Activated naive CD8-positive, alpha-beta T cell treated with anti-CD3 and anti-CD28 coated beads, Interleukin-2, amount 50 U/mL, for 16 hours (primary cell): ENCODE measurements at places on chromosomes 4 and X.

- no peak for DNase-seq
Observed at GRCh38 chr4:86500527-86500926, 93.6 kb upstream of the PTPN13 start.

DNA sequence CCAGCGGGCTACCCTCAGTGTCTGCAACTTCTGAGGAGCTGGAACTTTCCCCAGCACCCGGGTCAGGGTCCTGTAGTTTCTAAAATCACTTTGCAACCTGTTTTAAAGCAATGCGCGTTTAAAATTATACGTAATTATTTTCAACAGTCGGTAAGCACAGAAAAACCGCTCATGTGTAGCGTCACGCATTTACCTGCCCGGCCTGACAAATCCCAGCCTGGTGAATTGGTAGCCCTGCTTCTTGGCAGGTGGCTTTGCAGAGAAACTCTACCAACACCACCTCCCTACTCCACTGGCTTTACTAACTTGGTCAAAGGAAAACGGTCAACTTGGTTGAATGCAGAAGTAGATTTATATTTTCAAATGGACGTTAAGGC, 640 bp downstream of the BANK1 start:
- no peak for DNase-seq

- DNase-seq, result no peak
Observed at GRCh38 chrX:153412746-153413720, 1.8 kb downstream of the ZFP92 start.

DNA sequence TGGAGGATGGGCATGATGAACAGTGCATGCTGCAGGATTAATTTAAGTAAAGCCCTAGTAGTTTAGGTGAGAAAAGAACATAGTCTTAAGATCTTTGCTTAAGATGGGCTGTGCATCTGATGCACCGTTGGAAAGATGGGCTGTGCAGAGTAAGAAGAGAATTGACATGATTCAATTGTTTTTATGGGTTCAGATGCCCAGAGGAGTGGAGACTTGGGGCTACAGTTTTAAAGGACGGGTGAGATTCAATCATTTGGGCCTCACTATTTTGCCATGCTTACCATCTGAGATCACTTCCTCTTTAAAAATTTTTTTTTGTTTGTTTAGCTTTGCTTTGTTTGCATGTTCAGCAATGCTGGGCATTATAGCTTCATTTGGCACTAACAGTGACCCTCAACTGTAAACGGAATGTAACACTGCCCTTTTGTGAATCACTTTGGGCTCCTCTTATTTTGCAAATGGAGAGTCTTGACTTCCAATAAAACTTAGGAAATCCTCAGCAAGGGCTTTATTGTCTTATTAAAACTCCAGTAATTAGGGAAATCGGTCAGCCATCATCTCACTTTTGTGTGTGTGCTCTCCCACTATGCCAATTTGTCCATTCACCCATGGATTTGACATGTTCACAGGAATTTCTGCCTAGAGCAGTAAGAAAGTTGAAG, 216.1 kb upstream of the TLL1 start:
- DNase-seq, result no peak

- no peak for DNase-seq
Observed at GRCh38 chr4:146059865-146060264, 115.7 kb upstream of the LSM6 start.

DNA sequence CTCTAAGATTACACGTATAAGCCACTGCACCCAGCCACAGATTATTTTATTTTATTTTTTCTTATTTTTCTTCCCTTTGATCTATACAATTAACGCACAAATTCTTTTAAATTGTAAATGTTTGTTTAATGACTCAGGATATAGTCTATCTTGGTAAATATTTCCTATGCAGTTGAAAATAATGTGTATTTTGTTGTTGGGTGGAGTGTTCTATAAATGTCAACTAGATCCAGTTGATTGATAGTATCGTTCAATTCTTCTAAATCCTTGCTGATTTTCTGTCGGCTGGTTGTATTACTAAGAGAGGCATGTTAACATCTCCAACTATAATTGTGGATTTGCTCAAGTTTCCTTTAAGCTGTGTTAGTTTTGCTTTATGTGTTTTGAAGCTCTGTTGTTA, 92.0 kb downstream of the TRAPPC11 start:
- no peak for DNase-seq

DNA sequence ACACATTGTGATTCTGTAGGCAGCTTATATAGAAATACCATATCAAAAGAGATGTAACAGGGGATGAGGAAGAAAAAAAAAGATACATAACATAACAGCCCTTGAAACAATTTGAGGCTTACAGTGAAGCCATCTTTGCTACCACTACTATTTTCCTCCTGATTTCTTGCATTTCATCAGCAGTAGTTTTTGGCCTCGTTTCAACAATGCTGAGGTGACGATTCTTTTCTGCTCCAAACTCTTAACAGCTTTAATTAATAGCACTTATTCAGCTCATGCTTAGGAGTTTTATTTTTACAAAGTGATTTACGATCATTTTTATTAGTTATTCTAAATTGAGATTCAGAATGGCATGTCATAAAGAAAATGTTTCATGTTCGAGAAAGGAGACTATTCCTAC, 163.2 kb downstream of the DCK start:
- DNase-seq, result no peak

GRCh38 chr4:168942985-168943384, 67.1 kb downstream of the CBR4 start:
- DNase-seq, result no peak

GRCh38 chr4:105248613-105249012, 101.9 kb downstream of the TET2 start:
- no peak for DNase-seq

DNA sequence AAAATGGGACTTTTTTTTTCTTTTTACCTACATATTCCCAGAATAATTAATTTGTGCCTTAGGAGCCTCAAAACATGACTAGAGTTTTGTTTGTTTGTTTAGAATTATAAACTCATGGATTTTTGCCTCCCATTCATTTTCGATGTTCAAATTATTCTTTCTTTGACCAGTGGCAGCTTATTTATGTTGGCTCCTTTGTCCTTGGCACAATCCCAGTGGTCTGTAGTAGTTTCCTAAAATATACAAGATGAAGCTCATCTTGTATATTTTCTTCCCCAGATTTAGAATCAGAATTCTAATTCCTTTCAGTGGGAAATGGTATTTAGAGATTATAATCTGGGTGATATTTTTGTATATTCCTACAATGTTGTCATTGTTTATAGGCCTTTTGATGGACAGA, 27.2 kb downstream of the DCK start:
- no peak for DNase-seq

- no peak for DNase-seq
Observed at GRCh38 chr4:85905761-85906160, 430.8 kb downstream of the ARHGAP24 start.

GRCh38 chr4:185729391-185729804, 82.6 kb downstream of the SORBS2 start:
- no peak for DNase-seq

GRCh38 chr4:17323554-17324385, 188.1 kb downstream of the QDPR start:
- DNase-seq, result no peak

DNA sequence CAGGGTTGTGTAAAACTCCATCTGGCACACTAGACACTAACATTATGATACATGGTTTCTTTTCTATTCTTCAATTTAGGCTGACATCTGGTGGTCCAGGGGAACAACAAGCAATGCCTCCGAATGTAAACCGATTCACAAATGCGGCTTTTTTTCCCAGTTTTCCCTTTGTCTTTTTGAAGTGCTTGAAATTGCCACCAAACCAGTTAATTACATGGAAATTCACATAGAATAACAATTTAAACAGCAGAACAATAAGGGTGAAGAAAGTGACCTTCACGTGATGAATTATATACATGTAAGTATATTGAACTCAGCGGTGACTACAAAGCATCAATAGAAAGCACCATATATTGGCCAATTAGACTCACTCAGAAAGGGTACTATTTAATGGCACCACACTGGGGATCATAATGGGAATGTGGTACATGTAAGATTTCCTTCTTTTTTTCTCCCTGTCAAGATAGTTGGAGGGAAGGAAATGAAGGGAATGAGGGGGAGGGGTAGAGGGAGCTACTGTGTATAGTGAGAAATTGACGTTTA, 103.9 kb downstream of the MMRN1 start:
- DNase-seq, result no peak

DNA sequence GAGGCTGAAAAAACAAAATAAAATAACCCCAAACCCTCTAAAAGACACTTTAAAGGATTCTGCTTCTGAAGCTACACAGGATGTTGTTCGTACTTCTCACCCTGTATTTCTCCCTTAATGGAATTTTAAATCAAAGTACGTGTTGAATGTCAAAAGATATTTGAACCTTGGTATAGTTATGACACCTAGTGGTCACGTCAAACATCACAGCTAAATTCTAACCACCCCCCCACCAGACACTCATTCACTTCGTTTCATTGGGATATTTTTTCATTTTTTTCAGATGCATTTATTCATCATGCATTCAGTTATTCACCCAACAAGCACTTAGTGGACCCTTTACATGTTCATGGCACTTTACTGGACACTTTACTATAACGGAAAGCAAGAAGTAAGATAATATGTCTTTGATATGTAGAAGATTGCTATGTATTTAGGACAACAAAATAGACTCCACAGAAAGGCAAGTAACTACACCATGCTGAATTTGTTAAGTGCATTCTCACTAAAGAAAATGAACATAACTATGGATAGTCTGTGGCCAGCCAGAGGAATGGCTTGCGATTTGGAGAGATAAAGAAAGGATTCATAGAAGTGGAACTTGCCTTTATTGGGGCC, 62.5 kb upstream of the GPR174 start:
- no peak for DNase-seq

DNA sequence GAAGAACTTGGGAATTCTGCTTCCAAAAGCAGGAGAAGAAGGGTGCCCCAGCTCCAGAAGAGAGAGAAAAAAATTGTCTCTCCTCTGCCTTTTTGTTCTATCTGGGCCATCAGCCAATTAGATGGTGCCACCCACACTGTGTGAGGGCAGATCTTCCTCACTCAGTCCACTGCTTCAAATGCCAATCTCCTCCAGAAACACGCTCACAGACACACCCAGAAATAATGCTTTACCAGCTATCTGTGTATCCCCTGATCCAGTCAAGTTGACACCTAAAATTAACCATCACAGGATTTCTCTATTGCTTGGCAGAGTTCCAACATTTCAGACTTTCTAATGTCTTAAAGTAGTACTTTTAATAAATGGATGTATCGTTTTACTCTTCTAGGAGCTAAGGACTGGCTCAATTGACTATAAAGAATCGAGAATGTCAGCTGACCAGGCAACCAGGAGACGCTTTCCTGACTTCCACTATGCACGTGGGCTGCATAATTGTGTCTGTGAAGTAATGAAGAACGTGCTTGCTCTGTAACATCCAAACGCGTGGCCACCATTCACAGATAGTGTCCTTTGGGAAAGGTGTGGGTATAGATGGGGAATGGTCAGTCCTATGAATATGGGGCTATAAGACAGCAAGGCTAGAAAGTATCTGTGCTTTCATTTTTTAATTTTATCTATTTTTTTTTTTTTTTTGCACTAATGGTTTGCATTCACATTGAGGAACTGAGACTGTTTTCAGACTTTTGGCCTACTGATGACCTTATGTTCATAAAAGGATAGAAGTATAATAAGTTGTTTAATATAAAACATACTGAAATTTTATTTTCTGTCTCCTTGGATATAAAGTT, 9.9 kb upstream of the SMIM20 start:
- DNase-seq, result no peak

DNA sequence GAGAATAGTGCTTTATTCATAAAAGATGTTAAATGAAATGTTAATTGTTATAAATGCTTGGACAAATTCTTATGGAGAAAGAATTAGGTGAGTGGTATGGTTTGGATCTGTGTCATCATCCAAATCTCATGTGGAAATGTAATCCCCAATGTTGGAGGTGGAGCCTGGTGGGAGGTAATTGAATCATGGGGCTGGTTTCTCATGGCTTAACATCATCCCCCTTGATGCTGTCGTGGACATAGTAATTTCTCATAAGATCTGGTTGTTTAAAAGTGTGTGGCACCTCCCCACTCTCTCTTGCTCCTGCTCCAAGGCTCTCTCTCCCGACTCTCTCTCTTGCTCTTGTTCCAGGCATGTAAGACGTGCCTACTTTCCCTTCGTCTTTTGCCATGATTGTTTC, 22.5 kb downstream of the GYPE start:
- no peak for DNase-seq

DNA sequence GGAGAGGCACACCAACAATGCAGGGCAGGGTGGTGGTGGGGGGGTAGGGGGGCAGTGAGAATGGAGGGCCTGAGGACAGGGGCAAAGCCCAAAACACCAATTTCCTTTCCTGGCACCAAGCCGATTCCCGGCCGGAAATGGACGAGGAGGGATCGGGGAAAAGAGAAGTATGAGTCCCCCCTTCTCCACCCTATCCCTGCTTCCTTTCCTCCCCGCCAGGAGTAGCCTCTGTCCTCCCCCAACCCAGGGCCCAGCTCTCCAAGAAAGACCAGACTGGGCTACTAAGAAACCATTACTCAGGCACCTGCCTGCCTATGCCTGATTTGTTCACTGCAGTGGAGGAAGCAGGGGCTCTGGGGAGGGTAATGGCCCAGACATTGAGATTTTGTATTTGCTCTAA, 402 bp downstream of the CCDC120 start:
- no peak for DNase-seq

GRCh38 chrX:45889471-45889870, 655.8 kb downstream of the ZNF674 start:
- DNase-seq, result no peak

- DNase-seq, result no peak
Observed at GRCh38 chr4:92090887-92091286, 212.9 kb upstream of the GRID2 start.

- no peak for DNase-seq
Observed at GRCh38 chr4:101192244-101192643, 155.1 kb downstream of the PPP3CA start.

DNA sequence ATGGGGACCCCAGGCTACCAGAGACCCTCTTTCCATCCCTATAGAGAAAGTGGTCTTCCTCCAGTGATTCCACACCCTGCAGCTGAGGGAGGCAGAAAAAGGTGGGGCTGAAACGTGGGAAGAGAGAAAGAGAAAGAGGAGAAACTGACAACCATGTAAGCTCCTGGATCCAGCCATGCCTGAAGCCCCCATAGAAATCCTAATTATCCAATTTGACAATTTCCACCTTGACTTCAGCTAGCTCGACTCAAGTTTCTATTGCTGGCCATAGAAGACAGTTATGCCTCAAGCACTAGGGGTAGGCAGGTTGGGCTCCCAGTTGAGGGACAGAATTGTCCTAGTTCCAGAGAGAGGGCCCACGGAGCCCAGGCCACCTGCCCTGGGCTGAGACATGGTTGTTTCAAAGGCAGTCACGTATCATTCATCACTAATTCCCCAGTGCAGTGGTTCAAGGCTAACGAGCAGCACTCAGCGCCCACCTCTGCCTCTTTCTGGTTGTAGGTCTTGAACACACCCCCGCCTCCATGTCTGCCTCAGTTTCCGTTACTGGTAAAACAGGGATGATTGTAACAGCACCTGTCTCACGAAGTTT, 39.8 kb upstream of the ASMTL start:
- DNase-seq, result no peak
